H4 (cell line): ENCODE measurements at places on chromosomes 7 and 10.

DNA sequence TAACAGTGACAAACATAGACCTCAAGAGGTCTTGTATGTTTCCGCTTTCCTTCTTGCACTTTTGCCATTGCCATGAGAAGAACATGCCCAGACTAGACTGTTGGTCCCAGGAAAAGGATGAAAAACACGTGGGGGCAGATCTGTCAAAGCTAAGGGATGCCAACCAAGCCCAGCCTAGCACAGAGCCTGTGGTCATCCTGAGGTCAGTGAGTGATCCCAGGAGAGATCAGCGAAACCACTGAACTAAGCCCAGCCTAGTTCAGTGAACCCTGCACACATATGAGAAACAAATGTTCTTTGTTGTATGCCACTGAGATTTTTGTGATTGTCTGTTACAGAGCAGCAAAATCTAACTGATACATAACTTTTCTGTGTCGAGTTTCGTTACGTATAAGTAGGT, 718.8 kb downstream of the MAGI2 start:
- no peak for DNase-seq

DNA sequence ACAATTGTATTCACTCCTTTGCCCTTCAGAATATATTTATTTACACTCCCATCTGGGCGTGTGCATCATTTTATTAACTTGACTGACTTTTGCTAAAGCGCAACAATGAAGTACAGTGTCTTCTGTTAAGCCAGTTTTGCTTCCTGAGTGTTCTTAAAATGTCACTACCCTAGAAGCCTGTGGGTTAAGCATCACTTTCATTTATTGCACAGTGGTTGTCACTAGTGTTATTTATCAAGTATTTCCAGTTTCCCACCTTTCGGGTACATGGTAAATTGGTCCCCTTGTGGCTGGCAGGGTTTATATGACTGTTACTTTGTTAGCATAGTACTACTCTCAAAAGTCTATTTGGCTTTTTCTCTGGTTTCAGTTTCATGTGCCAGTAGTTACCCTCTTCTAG, 3.3 kb downstream of the HILPDA start:
- DNase-seq = no peak

- no peak for DNase-seq
Measured at GRCh38 chr10:45372251-45372951, 1.6 kb upstream of the ALOX5 start.

DNA sequence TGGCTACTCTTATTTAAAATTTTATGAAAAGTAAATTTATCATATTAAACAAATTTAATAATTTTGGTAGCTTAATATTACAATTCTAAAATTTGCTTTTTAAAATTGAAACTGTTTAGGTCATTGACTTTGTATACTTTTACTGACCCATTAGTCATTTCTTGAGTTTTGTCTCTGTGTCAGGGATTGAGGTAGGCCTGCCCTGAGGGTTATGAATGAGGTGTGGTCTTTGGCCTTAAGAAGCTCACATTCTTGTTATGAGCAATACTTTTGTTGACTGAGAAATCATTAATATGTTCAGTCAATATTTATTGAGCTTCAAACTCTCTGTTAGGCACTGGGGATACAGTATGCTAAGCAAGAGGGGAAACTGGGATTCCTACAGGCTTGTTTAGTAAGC, 47.0 kb upstream of the RPA3 start:
- DNase-seq = no peak

DNA sequence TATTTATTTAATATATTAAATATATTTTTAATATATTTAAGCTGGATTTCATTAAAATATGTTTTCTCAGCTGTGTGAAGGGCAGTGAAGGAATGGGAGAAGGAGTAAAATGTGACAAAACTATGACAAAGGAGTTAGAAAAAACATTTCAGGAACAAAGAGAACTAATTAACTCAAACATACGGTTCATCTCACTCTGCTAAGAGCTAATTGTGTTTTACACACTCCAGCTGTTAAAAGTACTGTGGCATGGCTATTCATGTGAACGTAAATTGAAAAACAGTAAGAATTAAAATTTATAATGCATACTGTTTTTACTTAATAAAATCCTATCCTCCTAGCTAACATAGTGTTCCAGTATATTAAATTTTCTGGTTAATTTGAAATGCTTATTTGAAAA, 262.5 kb upstream of the GNAI1 start:
- DNase-seq = no peak

- no peak for DNase-seq
Measured at GRCh38 chr10:88392222-88392621, 190.9 kb downstream of the RNLS start.

GRCh38 chr7:32108651-32109050, 38.4 kb upstream of the PDE1C start:
- DNase-seq = no peak

- DNase-seq = no peak
Measured at GRCh38 chr10:74930965-74931364, 104.6 kb downstream of the KAT6B start.
